Activated CD4-positive, alpha-beta T cell treated with anti-CD3 and anti-CD28 coated beads, Interleukin-2, amount 50 U/mL, for 24 hours (primary cell): ENCODE measurements at places on chromosomes 5 and 9.

DNA sequence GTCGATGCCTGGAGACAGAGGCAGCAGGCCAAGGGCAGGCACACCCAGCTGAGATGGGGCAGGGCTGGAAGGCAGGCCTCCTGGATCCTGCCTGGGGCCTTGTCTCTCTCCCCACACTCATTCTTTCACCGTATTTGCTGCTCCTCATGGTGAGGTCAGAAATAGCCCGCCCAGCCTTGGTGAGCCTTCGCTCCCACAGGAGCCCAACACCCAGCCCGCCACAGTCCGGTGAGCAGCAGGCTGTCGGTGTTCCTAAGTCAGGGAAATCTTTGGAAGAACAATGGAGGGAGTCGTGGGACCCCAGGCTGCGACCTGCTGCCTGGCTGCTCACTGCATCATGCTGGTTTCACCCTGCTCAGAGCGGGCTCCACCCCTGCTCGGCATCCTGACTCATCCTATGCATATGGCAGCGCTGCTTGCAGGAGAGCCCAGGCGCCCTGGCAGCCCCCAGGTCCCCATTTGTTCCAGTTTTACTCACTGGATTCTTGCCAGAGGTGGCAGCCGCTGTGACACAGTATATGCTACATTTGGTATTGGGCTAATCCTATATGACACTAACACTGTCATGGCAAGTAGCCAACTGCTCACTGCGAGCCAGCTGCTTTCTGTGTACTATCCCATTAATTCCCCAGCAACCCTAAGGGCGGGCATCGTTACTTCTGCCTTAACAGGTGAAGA is 53.2 kb upstream of the NCS1 start:
- no peak for DNase-seq

GRCh38 chr9:99787556-99787955 is 34.1 kb upstream of the NR4A3 start:
- DNase-seq = no peak

GRCh38 chr9:77291714-77292113 is 114.4 kb downstream of the VPS13A start:
- no peak for DNase-seq

DNA sequence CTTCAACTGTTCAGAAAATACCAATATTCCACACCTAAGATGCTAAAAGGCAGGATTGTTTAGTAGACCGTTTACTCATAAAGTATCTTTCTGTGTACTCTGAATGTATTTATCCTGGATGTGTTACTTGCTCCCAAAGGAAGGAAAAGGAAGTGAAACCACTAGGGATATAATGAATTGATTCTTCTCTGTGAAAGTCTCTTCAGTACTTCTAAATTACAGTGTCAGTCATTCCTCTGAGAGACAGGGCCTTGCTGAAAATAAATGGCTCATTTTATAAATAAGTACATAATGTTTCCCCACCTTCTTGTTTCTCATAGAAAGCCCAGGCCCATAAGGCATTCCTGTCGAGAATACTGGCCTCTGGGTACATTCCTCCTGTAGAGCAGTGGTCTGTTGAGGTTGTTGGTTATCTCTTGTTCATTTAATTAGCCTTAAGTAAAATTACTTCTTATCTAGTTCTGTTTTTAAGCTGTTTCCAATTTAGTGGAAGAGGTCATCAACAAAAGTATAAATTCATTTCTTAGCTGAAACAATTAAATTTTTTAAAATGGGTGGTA is 1.6 kb downstream of the HAPLN1 start:
- no peak for DNase-seq

DNA sequence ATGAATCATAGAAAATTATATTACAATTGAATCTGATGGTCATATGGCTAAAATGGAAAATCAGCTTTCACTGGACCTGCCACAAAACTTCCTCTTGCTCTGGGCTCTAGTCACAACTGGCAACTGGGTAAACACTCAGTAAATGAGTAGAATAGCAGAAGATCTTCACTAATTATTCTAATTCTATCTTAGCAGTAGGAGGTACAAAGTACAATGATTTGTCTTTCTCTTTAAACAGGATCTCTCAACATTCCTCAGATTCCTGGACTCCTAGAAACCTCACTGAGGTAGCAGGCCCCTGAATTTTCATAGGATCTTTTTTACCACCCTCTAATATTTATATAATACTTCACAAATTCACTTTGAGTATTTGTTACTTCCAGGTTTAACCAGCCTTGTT is 239.9 kb upstream of the SMARCA2 start:
- no peak for DNase-seq

DNA sequence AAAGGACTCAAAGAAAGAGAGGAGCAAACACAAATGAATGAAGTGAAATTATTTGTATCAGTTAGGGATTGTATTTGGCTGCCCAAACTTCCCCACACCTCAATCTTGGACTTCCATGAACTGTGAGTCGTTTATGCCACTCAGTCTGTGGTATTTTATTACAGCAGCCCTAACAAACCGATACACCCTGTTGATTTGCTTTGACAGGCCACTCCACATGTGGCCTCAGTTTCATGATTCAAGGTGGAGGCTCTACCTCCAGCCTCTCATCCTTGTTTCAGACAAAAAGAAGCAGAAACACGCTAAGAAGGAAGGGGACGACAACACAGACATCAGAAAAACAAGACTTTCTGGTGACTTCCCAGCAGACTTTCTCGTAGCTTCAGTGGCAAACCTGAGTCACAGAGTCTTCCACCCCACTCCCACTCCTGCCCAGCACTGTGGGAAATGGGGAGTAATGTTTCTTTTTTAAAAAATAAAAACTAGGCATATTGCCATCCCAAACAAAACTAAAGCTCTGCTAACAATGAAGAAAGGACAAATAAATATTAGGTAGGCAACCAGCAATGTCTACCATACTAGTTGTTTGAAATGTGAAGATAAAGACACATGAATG is 52.2 kb upstream of the ABCA1 start:
- DNase-seq = no peak

GRCh38 chr5:133953568-133954145 is 14.8 kb downstream of the C5orf15 start:
- DNase-seq = no peak

DNA sequence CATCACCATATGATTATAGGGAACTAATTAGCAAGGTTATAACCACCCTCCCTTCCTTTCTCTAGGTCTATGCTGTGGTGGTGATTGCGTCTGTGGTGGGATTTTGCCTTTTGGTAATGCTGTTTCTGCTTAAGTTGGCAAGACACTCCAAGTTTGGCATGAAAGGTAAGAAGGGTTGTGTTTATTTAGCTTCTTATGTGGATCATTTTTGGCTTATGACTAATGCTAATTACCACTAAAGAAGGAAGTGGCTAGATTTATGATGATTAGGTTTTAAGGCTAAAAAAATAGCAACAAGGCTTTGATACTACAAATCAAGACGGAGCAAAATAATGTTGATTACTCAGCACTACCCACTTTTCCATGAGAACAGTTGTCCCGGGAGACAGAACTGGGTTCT is 82.4 kb downstream of the NTRK2 start:
- DNase-seq = no peak

DNA sequence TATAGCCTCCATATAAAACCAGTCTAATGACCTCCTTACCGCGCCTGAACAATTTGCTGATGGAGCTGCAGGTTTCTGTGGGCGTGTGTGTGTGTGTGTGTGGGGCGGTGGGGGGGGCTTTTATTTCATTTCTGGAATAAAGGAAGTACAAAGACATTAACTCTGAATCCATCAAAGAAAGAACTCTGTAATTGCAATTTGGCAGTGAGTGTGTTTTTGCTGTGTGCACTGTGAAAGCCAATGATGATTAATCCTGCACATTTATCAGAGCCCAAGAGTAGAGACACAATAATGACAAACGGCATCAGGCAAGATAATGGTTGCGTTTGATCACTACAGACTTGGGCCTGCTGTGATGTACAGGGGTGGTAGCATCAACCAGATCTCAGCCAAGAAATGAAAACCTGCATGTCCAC is 29.3 kb upstream of the NDFIP1 start:
- DNase-seq = no peak

DNA sequence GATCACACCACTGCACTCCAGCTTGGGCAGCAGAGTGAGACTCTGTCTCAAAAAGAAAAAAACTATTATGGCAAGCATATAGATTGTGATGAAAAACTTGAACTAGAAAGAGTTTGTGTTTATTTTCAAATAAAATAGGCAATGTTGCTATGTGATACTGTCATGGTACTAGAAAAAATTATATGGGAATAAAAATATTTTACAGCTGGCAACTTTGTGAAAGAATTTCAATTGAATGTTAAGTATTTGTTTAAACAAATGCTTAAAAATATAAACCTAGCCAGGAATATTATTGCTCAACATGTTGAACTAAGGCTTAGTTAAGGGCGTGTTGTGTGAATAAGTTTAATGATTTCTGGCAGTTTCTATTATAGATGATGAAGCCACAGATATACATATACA is 31.7 kb downstream of the HSDL2 start:
- DNase-seq = no peak

- DNase-seq = no peak
These were observed 26.5 kb downstream of the SARDH start for GRCh38 chr9:133711428-133712220.

DNA sequence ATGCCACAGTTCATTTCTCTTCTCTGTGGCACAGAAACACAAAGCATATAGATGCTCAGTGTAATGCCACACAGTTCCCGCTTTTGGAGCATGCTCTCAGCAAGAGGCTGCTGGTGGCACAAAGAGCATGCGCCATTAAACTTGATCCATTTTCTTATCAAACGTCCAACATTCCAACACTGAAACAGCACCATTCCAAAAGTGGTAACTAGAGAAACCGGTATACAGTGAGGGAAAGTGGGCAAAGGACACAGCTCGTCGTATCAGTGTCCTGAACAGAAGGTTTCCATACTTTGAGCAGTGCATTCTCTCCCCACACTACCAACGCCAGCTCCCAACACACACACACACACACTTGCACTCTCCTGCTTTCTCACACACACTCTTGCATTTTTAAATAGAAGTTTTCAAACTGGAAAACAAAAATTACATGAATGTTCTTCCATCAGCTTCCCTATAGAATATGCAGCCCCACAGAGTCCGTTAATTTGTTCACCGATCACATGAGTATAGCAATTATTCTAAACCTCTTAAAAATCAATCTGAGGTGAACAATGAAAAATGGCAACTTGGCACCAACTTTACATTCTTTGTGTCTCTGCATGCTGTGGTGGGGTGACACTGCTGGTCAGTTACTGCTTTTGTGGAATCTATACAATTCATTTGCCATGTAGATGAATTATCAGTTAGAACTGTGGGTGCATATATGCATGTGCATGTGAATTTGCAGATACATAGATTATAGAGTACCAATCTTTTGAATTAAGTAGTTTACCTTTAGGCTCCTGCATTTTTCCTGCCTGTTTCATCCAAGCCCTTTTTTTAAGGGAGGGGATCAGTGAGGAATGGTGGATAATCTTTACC is 5.7 kb downstream of the NFIB start:
- no peak for DNase-seq

DNA sequence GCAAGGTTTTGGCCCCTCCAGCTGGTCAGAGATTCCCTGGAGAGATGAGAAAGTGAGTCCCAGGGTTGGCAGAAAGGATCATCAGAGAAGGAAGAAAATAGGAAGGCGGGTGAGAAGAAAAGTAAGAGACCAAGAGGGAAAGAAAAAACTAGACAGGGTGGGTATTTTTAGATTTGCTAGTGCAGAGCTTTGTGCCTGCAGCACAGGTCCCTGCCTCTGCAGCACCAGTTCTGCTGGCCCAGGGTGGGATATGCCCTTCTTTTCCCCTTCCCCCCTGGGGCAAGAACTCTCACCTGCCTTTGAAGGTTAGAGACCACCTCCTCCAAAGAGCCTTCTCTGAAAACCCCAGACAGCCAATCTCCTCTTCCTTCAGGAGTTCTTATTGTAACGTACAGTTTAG is 90.3 kb upstream of the EGFLAM start:
- DNase-seq = no peak

DNA sequence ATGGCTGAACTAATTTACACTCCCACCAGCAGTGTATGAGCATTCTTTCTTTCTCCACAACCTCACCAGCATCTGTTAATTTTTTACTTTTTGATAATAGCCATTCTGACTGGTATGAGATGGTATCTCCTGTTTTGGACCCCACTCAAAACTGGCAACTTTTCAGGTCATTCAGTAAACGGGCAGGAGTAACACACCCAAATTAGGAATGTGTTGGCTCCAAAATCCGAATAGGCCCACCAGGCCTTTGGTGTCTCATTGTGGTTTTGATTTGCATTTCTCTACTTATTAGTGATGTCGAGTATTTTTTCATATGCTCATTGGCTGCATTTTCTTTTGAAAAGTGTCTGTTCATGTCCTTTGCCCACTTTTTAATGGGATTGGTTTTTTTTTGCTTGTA is 517.1 kb downstream of the TMEM232 start:
- DNase-seq = no peak

- DNase-seq = no peak
These were observed 1363.5 kb downstream of the EFNA5 start for GRCh38 chr5:106307265-106307664.

DNA sequence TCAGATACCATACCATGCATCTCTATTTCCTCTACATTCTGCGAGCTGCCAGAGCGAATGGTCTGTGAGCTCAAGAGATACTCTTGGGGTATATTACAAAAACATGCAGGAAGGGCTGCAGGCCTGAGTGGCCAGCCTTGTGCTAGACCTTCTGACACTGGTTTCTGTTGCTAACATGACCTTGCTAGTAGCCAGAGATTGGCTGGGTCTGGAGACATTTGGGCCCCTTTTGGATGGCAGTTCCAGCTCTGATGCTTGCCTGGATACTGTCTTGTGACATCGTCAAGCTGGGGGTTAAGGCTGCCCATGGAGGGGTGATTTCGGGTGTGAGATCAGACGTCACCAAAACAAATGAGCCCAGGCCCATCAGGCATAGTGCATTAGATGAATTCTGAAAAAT is 56.1 kb upstream of the FSTL4 start:
- DNase-seq = no peak

DNA sequence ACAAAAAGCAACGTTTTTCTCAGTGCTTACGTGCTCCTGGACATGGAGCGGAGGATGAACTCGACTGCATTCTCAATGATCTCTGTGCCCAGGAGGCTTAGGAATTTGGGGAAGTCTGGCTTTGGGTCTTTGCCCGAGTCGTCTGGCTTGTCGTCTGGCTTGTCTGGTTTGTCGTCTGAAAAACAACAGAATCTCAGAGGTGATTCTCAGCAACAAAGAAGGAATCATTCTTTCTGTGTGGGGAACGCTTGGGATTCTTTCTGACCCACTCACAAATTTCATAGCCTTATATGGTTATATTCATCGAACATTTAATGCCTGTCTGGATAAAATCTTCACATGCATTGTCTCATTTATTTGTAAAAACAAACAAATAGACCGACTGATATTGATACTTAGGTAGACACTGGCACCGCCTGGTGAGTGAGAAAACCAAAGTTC is 4.7 kb downstream of the C5orf46 start:
- no peak for DNase-seq

- no peak for DNase-seq
These were observed 68.7 kb downstream of the INSYN2B start for GRCh38 chr5:169911448-169912212.
